Stimulated activated CD4-positive, alpha-beta T cell treated with anti-CD3 and anti-CD28 coated beads, Interleukin-1b, Interleukin-23, amount 100 ng/mL, for 48 hours (primary cell): ENCODE measurements at places on chromosomes 1 and 21.
A peak's percentile ranks its signal among the peaks of the same experiment; 100 is the strongest.

- DNase-seq = peak; percentile 33
Measured at GRCh38 chr1:84724128-84724860, 34.0 kb upstream of the SSX2IP start.

DNA sequence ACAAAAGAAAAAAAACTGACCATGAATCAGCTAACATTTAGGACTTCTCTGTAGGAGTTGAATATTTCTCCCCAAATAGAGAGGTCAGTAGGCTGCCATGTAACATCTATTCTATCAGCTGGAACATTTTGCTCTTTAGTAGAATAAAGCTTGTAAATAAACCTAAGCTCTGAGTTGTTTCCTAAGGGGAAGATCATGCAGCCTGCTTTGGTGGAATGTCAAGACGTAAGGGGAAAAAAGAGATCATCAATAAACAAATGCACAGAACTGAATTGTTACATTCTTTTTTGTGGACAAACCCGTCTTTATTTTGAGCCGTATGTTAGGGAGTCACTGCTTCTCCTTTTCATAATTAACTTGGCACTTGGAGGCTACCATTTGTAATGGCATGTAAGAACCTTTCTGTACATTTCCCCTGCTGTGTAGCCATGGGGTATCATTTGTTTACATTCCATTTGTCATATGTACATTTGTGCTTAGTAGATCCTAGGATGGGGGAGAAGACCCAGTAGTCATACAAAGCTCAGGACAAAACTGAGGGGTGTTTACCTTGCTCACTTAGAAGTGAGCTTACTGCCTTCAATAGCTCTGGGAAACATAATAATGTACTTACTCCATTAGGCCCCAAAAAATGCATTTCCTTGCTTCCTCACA, 10.8 kb upstream of the PALMD start:
- no peak for DNase-seq

DNA sequence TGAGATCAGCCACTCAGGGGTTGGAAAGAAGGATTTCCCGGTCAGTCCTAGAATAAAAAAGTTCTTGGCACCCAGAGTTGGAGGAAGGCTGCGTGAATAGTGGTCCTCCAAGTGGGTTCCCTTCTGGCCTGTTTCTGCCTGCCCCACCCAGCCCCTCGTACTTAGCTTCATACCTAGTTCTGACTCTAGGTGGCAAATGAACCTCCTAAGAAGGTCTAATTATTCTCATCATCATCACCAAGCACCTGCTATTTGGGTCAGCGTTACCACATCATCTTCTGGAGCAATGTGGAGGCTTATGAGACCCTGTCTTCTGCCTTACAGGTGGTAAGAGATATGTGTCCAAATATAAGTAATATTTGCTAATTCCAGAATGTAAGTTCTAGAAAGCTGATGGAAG, 35.9 kb upstream of the NFASC start:
- no peak for DNase-seq

DNA sequence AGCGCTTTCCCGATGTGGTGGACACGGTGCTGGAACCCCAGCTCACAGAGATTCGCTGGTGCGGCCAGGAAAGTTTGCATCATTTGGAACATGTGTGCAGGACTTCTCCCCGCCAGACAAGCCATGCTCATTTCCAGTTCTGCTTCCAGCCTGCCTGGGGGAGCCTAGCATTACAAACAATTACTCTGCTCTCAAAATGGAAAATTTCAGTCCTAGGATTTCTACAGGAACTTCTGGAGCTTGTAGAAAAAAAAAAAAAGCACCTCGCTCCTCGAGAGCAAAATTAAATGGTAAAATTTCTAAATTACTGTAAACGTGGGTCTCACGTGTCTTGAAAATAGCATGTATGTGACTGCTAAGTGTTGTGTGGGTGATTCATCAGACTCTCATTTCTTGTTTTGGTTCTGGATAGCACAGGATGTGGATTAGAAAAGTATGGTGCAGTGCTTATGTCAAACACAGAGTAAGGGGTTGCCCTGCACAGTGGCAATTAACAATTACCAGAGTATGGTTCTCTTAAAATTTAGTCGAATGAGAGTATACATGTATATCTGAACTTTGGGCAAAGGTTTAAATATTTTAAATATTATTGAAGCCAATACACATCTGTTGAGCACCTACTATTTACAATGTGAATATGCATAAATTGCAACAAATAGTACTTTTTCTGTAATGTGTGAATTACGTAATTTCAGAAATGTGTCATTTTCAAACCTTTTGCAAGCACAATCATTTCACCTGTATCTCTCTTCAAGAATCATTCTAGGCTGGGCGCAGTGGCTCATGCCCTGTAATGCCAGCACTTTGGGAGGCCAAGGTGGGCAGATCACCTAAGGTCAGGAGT, 61.8 kb upstream of the PTGFRN start:
- DNase-seq = peak; percentile 38

DNA sequence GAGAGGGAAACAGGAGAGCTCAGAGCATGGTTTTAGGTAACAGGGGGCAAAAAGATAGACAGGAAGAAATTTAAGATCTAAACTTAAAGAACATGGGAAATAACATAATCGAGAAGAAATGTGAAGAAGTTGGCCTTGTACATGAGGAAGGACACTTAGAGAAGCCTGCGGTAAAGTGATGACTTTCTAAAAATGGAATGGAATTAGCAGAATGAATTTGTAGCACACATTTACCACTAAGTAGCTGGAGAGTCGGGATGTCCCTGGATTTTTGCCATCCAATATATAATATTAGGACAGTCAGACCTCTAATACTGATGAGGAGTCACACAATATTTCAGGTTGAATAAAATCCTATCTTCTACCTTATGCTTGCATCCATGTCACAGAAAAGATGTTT, 77.7 kb upstream of the C1orf87 start:
- DNase-seq = no peak

DNA sequence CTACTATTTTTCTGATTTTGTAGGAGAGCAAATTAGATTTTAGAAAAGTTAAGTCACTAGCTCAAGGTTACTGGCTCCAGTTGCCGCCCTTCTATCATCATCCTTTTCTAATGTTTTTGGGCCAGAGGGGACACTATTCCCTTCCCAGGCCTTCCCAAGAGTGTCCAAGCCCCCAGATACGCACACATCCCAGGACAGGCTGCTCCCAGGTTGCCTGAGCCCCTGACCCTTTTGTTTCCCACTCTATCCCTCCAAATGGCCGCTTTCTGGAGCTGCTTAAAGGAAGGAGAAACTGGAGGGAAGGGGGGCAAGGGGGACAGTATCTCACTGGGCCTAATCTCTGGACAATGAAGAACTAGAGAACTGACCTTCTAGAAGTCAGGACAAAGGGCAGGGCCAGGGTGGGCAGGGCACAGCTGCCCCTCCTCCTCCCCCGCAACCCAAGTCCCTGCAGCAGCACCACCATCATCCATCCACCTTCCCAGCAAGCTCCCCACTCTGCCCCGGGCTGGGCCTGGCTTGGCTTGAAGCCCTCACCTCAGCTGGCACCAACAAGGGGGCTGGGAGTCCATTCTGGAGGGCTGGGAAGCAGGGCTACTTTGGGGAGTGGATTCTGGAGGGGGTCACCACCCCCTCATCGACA, 1.1 kb upstream of the MAP7D1 start:
- DNase-seq = no peak

DNA sequence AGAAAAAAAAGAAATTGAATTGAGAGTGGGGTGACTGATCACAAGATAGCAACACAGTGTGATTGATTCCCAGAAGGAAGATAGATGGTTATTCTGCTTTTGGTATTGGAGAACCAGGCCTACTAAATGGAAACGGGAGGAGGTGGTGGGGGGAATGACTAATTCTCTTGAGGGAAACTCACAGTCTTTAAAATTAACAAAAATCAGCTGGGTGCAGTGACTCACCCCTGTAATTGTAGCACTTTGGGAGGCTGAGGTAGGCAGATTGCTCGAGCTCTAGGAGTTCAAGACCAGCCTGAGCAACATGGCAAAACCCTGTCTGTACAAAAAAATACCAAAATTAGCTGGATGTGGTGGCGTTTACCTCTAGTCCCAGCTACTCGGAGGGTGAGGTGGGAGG, 134.6 kb upstream of the PDE4B start:
- no peak for DNase-seq

GRCh38 chr1:36212782-36213181, 11.5 kb upstream of the THRAP3 start:
- no peak for DNase-seq

- DNase-seq = no peak
Measured at GRCh38 chr1:220219865-220220698, 52.2 kb downstream of the RAB3GAP2 start.

GRCh38 chr1:8422510-8423268, 104.8 kb downstream of the SLC45A1 start:
- DNase-seq = no peak
